ENCODE measurements at places on chromosomes 5 and 9.
A peak's percentile ranks its signal among the peaks of the same experiment; 100 is the strongest.

DNA sequence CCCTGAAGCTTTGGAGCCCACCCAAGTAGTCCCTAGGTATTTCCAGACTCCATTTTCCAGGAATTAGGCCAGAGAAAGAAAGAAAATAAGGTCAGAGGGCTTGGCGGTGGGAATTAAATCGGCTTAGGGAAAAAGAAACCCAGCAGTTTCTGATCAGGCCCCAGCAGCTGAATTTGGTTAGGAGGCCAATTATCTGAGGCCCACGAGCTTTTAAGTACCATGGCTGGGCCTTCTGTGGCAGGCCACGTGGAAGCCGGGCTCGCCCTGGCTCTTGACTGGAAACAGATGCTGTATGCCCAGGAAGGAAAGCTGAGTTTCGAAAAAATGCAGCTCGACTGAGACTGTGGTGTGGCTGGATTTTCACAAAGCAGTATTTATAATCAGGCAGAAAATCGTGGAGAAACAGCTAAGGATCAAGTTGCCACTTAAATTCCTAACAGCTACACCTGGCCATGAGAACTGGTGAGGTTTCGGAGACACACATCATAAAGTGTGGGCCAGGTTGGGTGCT, 75.1 kb upstream of the PANK3 start:
- DNase-seq = no peak

DNA sequence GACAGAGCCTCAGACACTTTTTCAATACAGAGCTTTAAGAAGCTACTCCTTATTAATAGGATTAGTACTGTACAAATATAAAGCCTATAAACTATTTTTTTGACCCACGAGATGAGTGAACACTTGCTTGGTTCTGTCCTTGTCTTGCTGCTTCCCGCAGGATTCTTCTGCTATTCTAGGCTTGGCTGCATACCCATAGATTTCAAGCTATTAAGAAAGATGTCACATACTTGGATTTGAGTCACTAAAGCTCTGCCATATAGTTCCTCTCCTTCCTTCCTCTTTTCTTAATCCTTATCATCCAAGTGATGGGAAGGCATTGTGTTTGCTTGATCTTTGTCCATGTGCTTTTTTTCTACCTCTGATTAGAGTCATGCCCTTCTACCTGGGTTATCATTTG, 361.2 kb upstream of the TRPC7 start:
- DNase-seq = no peak

DNA sequence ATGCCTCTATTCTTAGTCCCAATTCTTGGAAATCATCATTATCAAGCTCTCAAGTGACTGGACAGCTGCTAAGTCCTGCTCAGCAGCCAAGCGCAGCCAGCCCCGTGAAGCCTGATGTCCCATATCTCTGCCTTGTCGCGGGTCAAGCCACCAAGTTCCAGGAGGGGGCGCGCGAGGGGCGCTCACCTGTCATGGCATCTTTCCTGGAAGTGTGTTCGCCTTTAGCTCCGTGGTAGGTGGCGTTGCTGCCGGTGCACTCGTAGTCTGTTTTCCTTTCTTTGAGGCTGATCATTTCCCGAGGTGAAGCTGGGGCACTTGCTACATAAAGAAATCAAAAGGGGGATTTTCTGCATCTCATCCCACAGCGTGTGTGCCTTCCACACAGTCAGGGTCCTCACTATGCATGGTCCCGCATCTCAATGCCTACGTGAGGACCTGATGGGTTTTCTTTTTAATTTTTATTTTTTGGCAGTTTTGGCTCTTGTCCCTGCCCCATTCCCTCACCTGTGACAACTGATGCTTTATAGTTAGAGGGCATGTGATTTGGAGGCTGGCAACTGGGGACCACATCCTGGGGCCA, 227.0 kb upstream of the DAP start:
- DNase-seq = peak; percentile 86

- DNase-seq = no peak
Measured at GRCh38 chr5:158928404-158928803, 171.3 kb downstream of the EBF1 start.

GRCh38 chr9:85258823-85259370, 482.9 kb downstream of the AGTPBP1 start:
- peak; percentile 69 for DNase-seq

Data from nephron progenitor cell (in vitro differentiated cells).